ENCODE measurements at places on chromosomes 1 and 21.

- no peak for DNase-seq
Measured at GRCh38 chr1:225827076-225827475, 17.2 kb downstream of the EPHX1 start.

GRCh38 chr1:56963667-56964066 lies 2.1 kb downstream of the C8B start:
- no peak for DNase-seq

- DNase-seq: peak; percentile 10
Measured at GRCh38 chr21:39518055-39518846, 66.5 kb downstream of the SH3BGR start.

DNA sequence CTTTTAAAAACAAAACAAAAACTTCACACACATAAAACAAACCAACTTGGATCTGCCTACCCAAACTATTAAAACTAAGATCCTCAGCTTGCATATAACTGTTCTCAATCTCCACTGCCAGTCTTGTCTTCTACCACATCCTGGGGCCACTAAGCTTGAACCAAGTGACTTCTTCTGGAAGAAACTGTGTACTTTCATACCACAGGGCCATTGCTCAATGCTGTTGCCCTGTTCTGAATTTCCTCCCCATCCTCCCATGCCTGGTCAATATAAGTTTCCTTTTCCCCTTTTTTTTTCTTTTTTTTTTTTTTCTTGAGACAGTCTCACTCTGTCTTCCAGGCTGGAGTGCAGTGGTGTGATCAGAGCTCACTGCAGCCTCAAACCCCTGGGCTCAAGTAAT lies 109.9 kb downstream of the KIAA0319L start:
- DNase-seq: no peak

DNA sequence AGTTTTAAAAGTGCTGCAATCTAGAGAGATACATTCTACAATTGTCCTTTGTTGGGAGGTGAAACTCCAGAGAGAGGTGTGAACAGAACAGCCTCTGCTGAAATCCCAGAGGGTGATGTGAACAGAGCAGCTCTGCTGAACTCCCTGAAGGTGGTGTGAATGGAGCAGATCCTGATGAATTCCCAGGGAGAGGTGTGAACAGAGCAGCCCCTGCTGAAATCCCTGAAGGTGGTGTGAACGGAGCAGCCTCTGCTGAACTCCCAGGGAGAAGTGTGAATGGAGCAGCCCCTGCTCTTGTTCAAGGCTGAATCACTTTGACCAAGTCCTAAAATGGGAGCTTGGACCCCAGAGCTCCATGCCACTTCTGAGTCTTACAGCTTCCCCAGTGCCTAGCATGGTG lies 94.7 kb downstream of the LACTBL1 start:
- DNase-seq: no peak

DNA sequence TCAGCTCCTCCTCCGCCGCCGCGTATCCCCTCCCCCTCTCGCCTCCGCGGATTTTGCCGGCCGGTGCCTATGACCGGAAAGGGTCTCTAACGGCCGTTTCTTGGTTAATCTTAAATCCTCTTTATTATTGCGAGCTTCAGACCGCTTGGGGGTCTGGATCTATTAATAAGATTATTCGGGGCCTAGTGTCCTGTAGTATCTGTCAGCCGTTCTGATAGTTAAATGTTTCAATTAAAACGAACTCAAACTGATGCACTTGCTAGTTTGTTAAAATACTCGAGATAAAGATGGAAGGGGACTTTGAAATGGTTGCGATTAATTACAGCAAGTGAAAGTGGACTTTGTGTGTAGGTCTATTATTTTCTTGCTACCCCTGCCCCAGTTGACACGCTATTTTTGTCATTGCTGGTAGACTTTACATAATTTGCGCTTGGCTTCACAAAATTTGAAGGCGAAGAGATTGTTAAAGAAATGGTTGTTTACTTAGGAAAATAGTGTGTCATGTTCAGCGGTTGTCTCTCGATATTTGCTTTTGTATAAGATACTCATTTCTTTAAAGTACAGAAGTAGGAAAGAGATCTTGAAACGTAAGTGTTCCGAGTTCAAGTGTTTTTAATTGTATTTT lies 779 bp downstream of the SON start:
- no peak for DNase-seq

- no peak for DNase-seq
Measured at GRCh38 chr1:61056196-61056572, 26.2 kb upstream of the NFIA start.

DNA sequence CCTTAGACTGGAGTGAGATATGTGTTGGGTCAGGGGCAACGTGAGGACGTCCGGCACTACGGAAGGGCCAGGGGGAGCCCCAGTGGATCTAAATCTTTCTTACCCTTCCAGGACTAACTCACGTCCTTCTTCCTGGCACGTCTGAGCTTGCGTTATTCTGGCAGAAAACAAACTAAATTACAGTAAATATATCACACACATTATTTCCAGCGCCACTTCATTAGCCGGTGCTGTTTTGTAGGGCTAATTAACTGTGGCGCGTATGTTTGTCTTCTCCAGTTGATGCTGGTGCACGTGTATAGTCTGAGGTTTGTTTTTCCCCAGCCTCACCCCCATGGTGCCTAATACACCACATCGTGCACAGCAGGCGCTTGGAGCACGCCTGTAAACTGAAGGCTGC lies 59.2 kb downstream of the TLR5 start:
- DNase-seq: no peak

DNA sequence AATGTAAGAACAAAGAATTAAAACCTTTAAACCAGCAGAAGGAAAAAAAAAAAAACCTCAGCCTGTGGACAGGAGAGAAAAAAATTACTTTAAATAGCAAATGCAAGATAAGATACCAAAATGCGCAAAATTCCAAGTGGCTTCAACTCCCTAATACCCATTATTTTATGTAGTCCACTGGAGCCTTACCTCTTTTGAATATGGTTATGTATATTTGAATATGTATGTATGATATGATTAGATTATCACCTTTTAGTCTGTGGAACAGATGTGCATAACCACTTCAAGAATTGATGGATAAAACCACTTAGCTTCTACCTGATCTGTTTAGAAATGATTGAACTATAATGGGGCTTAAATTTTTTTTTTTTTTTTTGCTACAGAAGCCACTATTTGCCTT lies 52.4 kb upstream of the C1orf115 start:
- no peak for DNase-seq

DNA sequence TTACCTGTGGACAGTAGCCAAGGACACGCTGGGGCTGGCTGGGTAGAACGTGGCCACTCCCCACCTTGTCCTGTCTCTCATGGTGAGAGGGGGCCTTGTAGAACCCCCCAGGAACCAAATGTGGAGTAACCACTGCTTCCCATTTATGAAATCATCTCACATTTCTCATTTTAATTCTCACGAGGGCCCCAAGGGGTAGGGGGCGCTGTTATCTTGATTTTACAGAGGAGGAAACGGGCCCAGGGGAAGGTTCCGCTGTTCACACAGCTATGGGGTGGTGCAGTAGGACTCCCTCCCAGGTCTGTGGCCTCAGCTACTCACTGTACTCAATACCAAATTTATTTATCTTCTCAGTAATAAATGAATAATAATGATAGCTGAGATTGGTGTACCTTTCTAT lies 5.5 kb downstream of the SMPDL3B start:
- DNase-seq: peak; percentile 51

DNA sequence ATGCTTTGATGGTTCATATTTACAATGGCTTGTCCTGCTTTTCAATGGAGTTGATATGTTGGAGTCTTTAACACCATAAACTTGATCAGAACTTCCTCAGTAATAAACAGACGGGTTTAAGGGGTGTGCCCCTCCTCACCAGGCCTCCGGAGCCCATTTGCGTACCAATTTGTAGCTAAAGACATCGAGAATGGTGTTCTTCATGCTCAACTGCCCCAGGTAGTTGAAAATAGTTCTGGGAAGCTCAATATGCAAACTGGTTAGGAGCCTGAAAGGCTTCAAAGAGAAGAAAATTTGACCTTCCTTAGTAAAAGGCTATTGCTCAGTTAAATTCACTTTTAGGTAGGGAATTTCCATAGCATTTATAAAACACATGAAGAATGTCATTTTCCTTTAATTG lies 68.1 kb upstream of the RRP15 start:
- no peak for DNase-seq

DNA sequence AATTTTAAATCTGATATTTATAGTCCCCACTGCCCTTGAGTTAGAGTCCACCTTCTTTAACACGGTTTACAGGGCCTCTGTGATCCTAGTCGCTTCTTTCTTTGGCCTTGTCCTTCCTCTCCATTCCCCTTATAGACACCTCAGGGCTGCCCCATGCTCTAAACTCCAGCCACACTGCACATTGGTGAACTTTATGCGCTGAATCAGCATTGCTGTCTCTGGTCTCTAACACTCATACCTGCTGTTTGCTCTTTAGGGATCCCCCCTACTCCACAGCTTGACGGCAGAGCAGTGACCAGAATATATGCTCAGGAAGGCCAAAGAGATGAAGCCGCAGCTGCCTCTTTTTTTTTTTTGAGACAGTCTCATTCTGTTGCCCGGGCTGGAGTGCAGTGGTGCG lies 30.2 kb downstream of the PLEKHO1 start:
- no peak for DNase-seq

GRCh38 chr1:178464141-178464540 lies 32.6 kb downstream of the CLEC20A start:
- DNase-seq: no peak

GRCh38 chr1:220775240-220775853 lies 11.4 kb upstream of the MTARC1 start:
- peak; percentile 13 for DNase-seq

- DNase-seq: no peak
Measured at GRCh38 chr21:21200103-21200938, 202.1 kb downstream of the NCAM2 start.

- DNase-seq: no peak
Measured at GRCh38 chr1:152997901-152998300, 3.6 kb upstream of the SPRR3 start.

- DNase-seq: no peak
Measured at GRCh38 chr1:218339267-218339831, 5.8 kb upstream of the TGFB2 start.

GRCh38 chr1:236063919-236064673 lies 794 bp downstream of the NID1 start:
- no peak for DNase-seq

DNA sequence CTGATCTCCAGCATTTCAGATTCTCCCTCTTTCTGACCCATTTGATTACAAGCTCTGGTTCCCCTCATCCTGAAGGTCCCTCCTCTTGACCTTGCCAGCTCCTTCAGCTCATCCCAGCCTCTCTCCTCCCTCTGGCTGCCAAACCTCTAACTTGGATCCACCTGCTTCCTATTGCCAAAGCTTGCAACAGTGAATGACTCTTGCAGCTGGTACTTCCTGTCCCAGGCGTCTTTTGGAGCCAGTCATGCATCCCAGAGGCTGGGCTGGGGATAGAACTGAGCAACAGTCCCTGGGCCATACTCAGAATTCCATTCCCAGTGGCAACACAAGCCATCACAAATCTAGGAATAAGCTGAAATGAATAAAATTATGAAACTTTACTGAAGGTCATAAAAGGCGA lies 27.7 kb upstream of the SPOCD1 start:
- DNase-seq: no peak

DNA sequence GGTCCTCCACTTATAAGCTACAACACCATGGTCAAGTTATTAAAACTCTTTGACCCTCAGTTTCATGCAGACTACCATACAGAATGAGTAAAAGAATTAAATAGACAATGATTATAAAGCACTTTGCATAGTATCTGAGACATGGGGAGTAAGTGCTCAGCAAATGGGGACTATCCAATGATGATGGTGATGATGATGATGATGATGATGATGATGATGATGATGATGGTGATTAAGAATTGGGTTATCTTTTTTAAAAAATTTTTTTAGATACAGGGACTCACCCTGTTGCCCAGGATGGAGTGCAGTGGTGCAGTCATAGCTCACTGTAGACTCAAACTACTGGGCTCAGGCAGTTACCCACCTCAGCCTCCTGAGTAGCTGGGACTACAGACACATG lies 8.1 kb upstream of the EPS15 start:
- no peak for DNase-seq

DNA sequence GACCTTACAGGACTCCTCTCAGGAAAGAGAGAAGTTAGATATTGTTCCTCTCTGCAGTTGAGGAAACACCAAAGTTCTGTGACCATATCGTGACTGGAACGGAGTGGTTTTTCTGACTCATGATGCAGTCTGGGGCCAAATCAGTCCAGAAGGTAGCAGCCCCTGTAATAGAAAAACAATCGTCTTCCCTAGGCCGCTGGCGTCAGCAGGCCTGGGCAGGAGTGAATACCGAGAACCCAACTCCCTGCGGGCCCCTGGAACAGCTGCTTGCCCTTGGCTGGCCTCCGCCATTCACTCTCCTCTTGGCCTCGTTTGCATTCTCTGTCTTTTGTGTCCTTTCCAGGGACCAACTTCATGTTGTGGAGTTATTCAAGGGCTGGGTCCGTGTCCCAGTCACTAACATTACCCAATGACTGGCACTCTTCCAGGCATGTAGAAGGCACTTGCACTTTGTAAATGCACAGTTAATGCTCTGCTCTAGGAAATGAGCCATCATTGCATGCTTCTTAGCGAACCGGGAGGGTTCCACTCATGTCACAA lies 10.9 kb upstream of the CD101 start:
- DNase-seq: no peak

DNA sequence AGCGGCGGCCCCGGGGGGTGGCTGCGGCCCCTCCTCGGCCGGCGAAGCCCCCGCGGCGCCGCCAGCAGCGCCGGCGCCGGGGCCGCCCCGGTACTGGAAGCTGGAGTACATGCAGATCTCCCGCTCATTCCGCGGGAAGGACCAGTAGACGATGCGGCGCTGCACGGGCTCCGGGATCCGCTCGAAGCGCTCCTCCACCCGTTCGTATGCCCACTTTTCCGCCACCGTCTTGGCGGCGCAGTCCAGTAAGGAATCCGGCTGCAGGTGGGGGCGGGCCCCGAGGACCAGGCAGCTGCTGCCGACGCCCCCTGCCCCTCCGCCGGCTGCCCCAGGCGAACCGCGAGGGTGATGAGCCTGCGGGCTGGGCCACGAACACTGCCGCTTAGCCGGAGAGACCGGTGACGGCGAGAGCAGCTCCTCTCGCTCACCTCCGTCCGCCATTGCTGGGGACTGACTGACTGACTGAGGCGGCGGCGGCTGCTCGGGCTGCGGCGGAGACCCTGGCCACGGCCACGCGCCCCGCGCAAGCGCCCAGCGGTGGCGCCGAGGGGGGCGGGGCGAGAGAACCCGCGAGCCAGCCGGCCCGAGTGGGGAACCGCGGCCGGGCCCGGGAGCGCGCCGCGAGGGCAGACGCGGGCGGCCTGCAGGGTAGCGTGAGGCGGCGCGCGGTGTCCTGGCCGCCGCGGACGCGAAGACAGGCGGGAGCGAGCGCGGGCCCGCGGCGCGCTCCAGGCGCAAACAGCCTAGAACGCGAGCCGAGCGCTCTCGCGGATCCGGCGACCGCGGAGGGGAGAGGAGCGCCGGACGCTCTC lies at the start of gene ZSWIM5:
TSS of gene ZSWIM5 (minus strand) at position 696 of the 812 bp plus-strand sequence. CDS start at position 441, 255 bp downstream.
- DNase-seq: peak; percentile 56

Data from stimulated activated CD4-positive, alpha-beta T cell treated with anti-CD3 and anti-CD28 coated beads, Interleukin-15, amount 100 ng/mL, for 1 hour (primary cell).